IMR-90 (cell line): ENCODE measurements at places on chromosomes 4 and X. TPM values are rescaled to one million over a fixed set of nuclear protein-coding genes. Genes with fewer than 3 reads are reported as not detected.

Gene RCHY1
- total RNA-seq: 22.4 and 41.4 TPM in 2 replicates

- no peak overlapping the region for H3K27ac ChIP-seq
- H3K4me3 ChIP-seq: no peak overlapping the region
- H3K36me3 ChIP-seq: no peaks in the 10 kb centered on the region
- H3K27me3 ChIP-seq: no peaks in the 10 kb centered on the region
These were observed 165.9 kb upstream of the CENPE start for GRCh38 chr4:103364083-103364482.

Gene GLRA2
- total RNA-seq: not detected in 2 replicates

GRCh38 chr4:182555997-182556418 is 312.8 kb downstream of the TENM3 start:
- no peaks in the 10 kb centered on the region for H3K27me3 ChIP-seq
- no peak overlapping the region for H3K4me3 ChIP-seq
- DNase-seq: peak; percentile 91
- H3K27ac ChIP-seq: peak overlapping the region; percentile 51; the same call in 1 of the 2 replicates
- H3K4me1 ChIP-seq: peaks cover 11% of the 10 kb centered on the region

- DNase-seq: no peak
- no peak overlapping the region for H3K4me3 ChIP-seq
- H3K27ac ChIP-seq: no peak overlapping the region
- H3K4me1 ChIP-seq: no peaks in the 10 kb centered on the region
These were observed 474.2 kb upstream of the GRID2 start for GRCh38 chr4:91829531-91829930.

- no peaks in the 10 kb centered on the region for H3K36me3 ChIP-seq
- no peak overlapping the region for H3K4me3 ChIP-seq
- no peaks in the 10 kb centered on the region for H3K4me1 ChIP-seq
- no peak for DNase-seq
These were observed 116.2 kb downstream of the GATB start for GRCh38 chr4:151644622-151645021.

Gene RHOH
- total RNA-seq: under 0.01 TPM in 1 of 2 replicates, not detected in the other

Gene APLN
- total RNA-seq: under 0.01 and 0.18 TPM in 2 replicates

GRCh38 chr4:337932-338758 is 531 bp downstream of the ZNF141 start:
- peaks cover 4% of the 10 kb centered on the region for H3K36me3 ChIP-seq
- H3K27me3 ChIP-seq: no peaks in the 10 kb centered on the region
- no peaks in the 10 kb centered on the region for H3K4me1 ChIP-seq
- DNase-seq: peak; percentile 36

Gene TENM3
- 127 and 173 TPM in 2 replicates for total RNA-seq

GRCh38 chr4:77025643-77026321 is 50.0 kb downstream of the CCNI start:
- H3K27ac ChIP-seq: no peak overlapping the region
- peaks cover 61% of the 10 kb centered on the region for H3K36me3 ChIP-seq
- no peaks in the 10 kb centered on the region for H3K27me3 ChIP-seq
- peak; percentile 50 for DNase-seq
- H3K4me3 ChIP-seq: no peak overlapping the region

DNA sequence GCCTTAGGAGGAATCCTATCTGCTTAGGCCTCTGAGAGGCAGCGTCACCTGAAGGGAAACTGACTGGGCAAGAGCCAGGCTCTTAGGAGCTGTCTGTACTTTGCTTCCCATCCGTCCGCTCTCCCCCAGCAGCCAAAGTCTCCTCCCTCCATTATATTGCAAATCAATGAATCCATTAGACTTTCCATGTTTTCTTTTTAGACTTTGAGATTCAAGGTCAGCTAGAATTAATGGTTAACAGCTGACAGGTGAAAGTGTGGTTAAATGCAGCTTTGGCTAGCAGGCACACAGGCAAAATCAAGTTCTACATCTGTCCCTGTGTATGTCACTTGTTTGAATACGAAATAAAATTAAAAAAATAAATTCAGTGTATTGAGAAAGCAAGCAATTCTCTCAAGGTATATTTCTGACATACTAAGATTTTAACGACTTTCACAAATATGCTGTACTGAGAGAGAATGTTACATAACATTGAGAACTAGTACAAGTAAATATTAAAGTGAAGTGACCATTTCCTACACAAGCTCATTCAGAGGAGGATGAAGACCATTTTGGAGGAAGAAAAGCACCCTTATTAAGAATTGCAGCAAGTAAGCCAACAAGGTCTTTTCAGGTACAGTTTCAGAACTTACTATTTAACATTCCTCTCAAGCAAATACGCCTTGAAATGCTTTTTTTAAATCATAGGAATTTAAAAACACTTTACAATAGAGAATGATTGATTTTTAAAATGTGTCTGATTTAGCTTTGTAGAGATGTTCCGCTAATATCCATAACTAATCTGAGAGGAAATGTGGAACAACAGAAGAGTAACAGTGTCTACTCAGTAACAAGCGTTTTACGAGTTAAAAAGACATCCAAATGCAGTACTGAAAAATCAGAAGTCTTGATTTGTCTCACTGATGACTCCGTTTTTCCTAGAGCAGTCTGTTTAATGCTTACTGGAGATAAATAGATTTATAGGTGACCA is at the start of gene F11:
Gene F11 (plus strand): TSS at position 507 of the 970 bp plus-strand sequence. CDS start 948 bp downstream, outside the sequence.
- no peaks in the 10 kb centered on the region for H3K36me3 ChIP-seq
- no peak within 1 kb of the TSS for H3K27ac ChIP-seq
- DNase-seq: no peak
- no peaks in the 10 kb centered on the region for H3K27me3 ChIP-seq
- H3K4me3 ChIP-seq: no peak within 1 kb of the TSS

- DNase-seq: peak; percentile 76
- peaks cover 9% of the 10 kb centered on the region for H3K4me1 ChIP-seq
- no peaks in the 10 kb centered on the region for H3K27me3 ChIP-seq
- no peak overlapping the region for H3K27ac ChIP-seq
- no peak overlapping the region for H3K4me3 ChIP-seq
These were observed 72.9 kb upstream of the STIM2 start for GRCh38 chr4:26787461-26788340.
